Right renal cortex interstitium (tissue), 3 donors: ENCODE measurements at places on chromosomes 3 and 15. TPM values are rescaled to one million over a fixed set of nuclear protein-coding genes. Genes with fewer than 3 reads are reported as not detected.

GRCh38 chr15:26665957-26666791 lies 106.7 kb downstream of the GABRB3 start:
- DNase-seq = no peak

DNA sequence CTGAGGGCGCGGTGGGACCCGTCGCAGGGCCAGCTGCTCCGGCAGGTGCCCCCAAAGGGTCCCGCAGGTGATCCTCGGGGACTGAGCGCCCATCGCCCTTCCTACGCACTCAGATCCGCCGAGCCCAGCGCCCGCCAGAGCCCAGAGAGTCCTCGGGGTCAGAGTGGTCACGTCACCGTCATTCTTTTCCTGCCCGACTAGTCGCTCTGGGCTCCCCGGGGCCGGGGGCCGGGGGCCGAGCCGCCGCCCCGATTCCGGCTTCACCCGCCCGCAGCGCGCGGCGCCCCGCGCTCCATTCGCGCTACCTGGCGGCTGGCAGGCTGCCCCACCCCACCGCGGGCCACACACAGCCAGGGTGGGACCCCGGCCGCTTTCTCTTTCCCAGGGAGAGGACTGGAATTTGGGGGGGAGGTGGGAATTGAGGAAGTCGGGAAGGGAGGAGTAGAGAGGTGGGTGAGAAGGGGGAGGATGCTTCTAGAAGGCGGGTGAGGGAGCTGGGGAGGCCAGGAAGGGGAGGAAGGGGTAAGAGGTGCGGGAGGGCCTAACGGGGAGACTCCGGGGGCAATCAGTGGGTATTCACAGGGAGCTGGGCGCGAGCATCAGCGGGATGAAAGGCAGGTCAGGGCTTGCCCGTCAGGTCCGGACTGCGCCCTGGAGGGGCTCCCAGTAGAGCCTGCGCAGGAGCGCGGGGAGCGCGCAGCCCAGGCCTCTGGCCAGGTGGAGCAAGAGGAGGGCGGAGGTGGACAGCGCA lies 36.1 kb upstream of the EPHB3 start:
- DNase-seq = no peak

The CELF6 gene
- 3.3 TPM for polyA plus RNA-seq

DNA sequence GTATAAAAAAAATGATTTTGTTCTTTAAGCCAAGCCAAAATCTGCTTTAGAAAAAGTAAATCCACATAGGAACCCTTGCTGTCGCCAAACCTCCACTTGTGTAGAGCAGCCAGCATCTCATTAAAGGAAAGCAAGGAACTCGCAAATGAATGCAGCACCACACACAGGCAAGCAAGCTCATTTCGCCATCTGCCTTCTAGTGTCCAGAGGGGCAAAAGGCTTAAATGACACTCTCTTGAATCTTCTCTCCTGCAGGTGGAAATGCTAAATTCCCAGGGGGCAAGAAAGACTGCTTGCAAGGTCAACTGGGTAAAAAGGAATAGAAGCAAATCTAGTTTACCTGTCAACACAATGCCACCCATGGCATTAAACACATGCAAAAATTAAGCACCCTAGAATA lies 2.4 kb downstream of the MB21D2 start:
- no peak for DNase-seq

DNA sequence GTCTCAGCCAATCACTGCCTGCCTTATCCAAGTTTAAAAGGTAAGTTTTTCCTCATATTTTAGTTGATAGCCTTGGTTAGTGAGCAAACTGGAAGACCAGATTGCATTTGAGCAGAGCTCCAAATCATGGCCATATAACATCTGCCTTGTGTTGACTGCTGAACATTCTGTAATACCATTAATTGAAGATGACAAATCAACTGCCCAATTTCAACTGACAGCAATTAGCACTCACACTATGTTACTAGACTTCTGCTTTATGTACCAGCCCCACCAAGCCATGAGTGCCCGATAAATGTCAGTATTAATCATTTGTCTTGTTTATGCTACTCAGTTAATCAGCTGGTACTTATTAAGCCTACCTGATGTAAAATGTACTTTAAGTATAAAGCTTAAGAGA lies 83.1 kb downstream of the CGGBP1 start:
- DNase-seq = no peak

DNA sequence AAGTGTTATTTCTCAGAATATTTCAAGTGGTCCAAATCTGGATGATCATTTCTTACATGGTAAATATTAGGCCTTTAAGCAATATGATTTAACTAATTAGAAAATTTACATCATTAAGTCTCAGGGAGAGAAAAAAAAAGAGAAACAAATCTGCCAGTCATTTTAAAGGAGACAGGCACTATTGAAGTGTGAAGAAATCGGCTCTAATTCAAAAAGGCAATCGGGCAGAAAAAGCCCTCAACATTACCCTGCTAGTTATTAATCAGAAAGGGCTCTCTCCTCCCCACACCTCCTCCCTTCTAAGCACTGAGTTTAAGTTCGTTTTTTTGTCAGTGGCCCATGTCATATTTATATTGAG lies 215.9 kb downstream of the MEIS2 start:
- DNase-seq = no peak

- no peak for DNase-seq
Observed at GRCh38 chr15:37015451-37015850, 84.9 kb downstream of the MEIS2 start.

GRCh38 chr3:89380016-89380415 lies 272.6 kb downstream of the EPHA3 start:
- no peak for DNase-seq

DNA sequence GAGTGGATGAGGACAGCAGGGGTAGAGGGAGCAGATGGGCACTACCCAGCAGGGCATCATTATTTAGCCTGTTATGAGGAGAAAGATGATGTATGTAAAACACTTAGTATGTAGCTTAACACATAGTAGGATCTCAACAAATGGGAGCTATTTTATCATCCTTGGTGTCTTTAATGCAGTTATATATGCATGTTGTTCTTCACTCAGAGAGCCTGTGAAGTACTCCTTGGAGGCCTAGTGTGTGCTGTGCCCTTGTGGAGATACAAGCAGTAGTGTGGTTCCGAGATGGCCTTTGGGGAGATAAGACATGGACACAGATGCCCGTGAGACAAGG lies 124.2 kb downstream of the LIPC start:
- DNase-seq = no peak

- DNase-seq = no peak
Observed at GRCh38 chr3:33076952-33077351, 20.0 kb downstream of the GLB1 start.

The GPR27 gene
- polyA plus RNA-seq = 8.1 TPM

- DNase-seq = no peak
Observed at GRCh38 chr15:66042624-66043023, 173.3 kb downstream of the RAB11A start.

DNA sequence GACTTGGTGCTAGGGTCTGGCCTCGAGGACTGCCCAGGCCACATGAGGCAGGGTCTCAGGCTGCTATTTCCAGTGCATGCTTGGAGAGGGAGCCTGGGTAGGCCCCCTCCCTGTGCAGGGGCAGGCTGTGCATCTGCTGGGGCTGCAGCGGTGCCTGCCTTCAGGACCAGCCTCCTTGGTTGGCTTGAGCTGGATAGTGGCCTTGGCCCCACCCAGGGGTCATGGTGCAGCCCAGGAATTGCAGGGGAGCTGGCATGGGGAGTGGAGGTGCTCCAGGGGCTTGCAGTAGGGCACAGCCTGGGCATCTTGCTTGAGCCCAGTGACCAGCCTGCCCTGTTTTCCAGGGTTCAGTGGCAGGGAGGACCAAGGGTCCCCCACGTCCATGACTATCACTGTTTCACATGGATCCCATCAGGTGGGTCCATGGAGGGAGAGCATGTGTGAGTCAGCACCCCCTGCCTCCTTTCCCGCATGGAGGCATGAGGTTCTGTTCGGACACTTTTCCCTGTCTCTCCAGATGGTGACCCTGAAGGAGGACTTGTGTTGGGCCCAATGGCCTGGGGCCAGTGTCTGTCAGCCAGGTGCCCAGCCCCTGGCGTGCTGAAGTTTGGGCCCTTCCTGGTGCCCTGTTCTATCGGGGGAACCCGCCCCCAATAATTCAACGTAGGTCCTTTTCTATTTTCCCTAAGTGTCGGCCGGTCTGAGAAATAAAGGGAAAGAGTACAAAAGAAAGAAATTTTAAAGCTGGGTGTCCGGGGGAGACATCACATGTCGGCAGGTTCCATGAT lies 218.6 kb downstream of the SNRPN start:
- no peak for DNase-seq

The CCDC33 gene
- 3.9 TPM for polyA plus RNA-seq

The MEIS2 gene
- 164 TPM for polyA plus RNA-seq

GRCh38 chr15:57694279-57694678 lies 12.2 kb upstream of the POLR2M start:
- no peak for DNase-seq

The SPATA16 gene
- polyA plus RNA-seq = not detected

The TRPM1 gene
- polyA plus RNA-seq = 0.54 TPM

The IL17RD gene
- 52.8 TPM for polyA plus RNA-seq

DNA sequence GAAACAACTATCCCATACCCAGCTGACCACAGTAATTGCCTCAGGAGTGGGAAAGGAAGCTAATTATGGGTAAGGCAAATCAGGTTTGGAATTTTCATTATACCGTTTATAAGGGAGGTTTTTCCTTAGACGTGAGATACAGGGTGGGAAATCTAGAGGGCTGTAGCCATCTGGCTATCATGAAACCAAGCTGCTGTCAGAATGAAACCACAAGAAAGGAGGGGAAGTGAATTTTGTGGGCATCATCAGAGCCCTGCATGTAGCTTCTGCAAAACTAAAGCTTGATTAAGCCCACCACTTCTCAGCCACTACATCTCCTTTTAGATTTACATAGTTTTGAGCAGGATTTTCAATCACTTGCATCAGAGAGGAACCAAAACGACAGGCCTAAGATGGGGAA lies 893.5 kb downstream of the TUSC7 start:
- no peak for DNase-seq

GRCh38 chr15:73387507-73388255 lies 18.9 kb upstream of the HCN4 start:
- no peak for DNase-seq

- DNase-seq = no peak
Observed at GRCh38 chr3:153209596-153209995, 47.6 kb downstream of the RAP2B start.

- no peak for DNase-seq
Observed at GRCh38 chr3:157807280-157807679, 298.9 kb downstream of the SHOX2 start.

GRCh38 chr15:65836665-65837064 lies 32.6 kb upstream of the RAB11A start:
- no peak for DNase-seq

The FOXB1 gene
- not detected for polyA plus RNA-seq

The STOML1 gene
- 10.5 TPM for polyA plus RNA-seq

The KNG1 gene
- 168 TPM for polyA plus RNA-seq

GRCh38 chr15:78697449-78697848 lies 56.4 kb upstream of the CHRNB4 start:
- no peak for DNase-seq

The COL6A5 gene
- 0.07 TPM for polyA plus RNA-seq

The NR1I2 gene
- 0.49 TPM for polyA plus RNA-seq
